ENCODE measurements at places on chromosomes 1 and 21. TPM values are rescaled to one million over a fixed set of nuclear protein-coding genes. Genes with fewer than 3 reads are reported as not detected.
A peak's percentile ranks its signal among the peaks of the same experiment; 100 is the strongest.

GRCh38 chr1:31413405-31414001 lies 490 bp downstream of the SERINC2 start:
- peak; percentile 84 for DNase-seq

DNA sequence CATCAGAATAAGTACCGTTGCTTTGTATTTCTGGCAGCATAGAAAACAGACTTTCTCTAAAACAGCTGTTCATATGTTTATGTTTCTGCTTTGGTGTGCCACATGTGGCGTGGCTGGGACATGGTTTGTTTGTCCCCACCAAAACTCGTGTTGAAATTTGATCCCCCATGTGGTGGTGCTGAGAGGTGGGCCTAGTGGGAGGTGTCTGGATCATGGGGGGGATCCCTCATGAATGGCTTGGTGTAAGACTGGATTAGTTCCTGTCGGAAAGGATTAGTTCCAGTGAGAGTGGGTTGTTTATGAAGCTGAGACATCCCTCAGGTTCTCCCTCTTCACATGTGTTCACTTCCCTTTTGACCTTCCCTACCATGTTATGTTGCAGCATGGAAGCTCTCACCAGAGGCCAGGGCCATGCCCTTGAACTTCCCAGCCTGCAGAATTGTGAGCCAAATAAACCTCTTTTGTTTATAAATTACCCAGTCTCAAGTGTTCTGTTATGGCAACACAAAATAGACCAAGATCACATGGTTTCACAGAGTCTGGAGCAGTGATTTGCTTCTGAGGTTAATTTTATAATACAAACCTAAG lies 17.9 kb upstream of the H3-3A start:
- DNase-seq = no peak

- DNase-seq = no peak
Measured at GRCh38 chr1:154902938-154903566, 33.0 kb upstream of the KCNN3 start.

GRCh38 chr1:1875932-1876331 lies 15.0 kb downstream of the GNB1 start:
- no peak for DNase-seq

Gene MCL1
- 333 TPM for total RNA-seq

- no peak for DNase-seq
Measured at GRCh38 chr1:204081791-204082513, 9.0 kb downstream of the SOX13 start.

Gene LMOD1
- 92.2 TPM for total RNA-seq

GRCh38 chr1:168288311-168289052 lies 7.8 kb downstream of the TBX19 start:
- no peak for DNase-seq

DNA sequence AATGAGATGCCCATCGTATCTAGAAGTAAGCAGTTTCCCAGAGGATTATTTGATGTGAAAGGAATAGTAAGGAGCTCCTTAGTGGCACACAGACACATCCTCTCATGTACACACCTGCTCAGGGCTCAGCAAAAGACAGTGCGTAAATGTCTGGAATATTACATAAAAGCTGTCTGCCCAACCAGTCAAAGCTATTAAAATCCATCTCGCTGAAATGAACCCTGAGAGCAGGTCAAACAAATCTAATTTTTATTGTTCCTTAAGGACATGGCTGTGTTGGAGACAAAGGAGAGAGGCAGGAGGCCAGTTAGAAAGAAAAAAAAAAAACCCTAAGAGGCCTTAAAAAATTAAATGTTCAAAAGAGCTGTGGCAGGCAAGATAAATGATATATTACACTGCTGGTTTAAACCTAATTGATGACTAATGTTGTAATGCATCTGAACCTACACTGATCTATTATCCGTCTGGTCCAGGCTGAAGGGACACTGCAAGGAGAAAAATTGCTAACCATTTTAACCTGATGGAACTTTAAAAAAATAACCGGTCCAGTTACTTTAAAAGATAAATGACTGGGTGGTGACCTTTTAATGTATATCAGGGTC lies 58.5 kb upstream of the FGGY start:
- no peak for DNase-seq

GRCh38 chr1:114040273-114041015 lies 61.2 kb downstream of the OLFML3 start:
- DNase-seq = no peak

Gene RAP1A
- 72.8 TPM for total RNA-seq

- no peak for DNase-seq
Measured at GRCh38 chr1:197036861-197037260, 30.2 kb downstream of the F13B start.

Gene GLMN
- 10.8 TPM for total RNA-seq

GRCh38 chr21:20943561-20943997 lies 54.6 kb upstream of the NCAM2 start:
- no peak for DNase-seq

Gene HSPA6
- 1.3 TPM for total RNA-seq

DNA sequence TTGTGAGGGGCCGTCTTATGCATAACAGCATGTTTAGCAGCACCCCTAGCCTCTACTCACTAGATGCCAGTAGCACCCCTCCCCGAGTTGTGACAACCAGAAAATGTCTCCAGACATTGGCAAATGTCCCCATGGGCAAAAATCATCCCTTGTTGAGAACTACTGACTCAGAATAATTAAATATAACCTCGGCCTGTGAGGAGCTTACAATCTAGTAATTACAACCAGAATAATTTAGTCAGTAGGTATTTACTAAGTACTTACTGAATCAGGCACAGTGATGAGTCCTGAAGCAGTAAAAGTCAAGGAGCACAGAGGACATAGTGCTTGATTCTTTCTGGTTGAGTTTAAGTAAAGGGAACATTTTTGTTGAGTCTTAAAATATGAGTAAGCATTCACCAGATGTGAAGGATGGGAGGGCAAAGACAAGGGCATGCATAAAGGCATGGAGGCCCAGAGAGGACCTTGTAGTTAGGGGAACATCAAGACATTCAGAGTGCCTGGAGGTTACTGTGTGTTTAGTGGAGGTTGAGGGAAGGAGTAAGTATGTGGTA lies 44.1 kb upstream of the KCNQ4 start:
- no peak for DNase-seq

Gene ESRRG
- total RNA-seq = 0.16 TPM

Gene ADAM30
- total RNA-seq = not detected

- peak; percentile 55 for DNase-seq
Measured at GRCh38 chr1:168121401-168122011, 15.2 kb downstream of the GPR161 start.

DNA sequence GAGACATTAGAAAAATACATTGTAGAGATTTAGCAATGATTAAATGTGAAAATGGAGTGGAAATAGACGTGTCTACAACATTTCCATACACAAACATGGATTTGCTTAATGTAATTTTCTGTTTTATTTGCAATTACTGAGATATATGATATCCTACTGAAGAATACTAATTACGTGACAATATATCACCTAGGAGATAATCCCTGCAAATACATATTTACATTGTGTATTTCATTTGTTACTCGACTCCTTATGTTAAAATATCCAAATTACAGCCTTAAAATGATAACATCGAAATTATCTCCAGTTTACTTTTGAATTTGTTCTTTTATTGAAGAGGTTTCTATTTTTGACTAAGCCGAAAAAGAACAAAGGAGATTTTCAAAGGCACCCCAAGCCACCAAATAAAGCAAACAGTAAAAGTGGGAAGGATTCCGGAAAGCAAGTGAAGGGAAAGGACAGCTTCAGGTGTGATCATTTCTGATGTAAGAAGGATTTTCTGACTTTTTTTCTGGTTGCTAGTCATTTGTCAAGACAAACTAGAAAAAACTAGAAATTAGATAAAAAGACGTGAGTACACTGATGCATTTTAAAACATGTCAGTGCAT lies 7.9 kb downstream of the LHX4 start:
- no peak for DNase-seq

Gene CSMD2
- 0.33 TPM for total RNA-seq

Gene FHL3
- 22.6 TPM for total RNA-seq

DNA sequence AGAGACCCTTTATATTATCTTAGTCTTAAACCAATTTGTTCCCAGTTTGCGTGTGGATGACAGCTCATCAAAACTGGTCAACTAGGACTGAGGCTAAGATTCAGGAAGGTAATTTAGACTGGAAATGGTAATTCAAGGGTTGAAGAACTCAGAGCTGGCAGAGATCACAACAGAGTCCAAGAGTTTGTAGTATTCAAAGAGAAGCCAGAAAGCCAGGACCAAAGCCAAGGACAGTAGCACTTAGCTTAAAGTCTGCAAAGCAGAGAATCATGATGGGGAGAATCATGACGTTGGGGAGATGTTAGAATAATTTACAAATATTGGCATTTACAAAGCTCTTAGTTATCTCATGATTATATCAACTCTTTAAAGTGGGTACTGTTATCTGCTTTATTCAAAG lies 32.6 kb downstream of the RNF11 start:
- DNase-seq = no peak

DNA sequence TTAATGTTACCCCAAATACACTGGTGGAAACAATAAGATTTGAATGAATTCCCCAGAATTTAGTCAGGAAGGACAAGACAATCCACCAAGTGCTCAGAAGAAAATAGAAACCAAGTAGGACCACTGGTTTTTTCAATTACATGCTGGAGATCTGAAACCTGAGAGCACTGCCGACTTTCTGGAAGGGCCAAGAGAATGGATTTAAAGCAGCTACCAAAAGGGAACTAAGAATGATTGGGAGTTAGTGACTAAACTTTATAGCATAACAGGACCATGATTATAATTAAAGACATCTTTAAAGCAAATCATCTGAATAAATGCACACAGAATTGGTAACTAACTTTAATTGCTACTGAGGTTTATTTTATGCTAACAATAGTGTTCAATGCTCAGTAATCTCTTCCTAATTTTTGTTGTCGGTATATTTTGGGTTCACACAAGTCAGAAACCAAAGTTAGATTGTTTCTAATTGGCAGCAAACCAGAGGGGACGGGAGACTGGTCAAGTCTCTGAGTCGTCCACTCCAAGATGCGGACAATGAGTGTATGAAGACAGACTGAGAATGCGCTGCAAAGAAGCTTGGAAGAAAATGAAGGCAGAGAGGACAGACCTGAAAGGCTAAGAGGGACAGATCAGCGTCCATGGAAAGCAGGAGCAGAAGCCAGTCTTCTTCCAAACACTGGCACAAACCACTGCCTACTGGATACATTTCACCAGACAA lies 2.3 kb upstream of the RGS13 start:
- no peak for DNase-seq

Gene GJC2
- total RNA-seq = 1.3 TPM

GRCh38 chr1:52266507-52266906 lies 99.5 kb downstream of the CC2D1B start:
- DNase-seq = no peak

DNA sequence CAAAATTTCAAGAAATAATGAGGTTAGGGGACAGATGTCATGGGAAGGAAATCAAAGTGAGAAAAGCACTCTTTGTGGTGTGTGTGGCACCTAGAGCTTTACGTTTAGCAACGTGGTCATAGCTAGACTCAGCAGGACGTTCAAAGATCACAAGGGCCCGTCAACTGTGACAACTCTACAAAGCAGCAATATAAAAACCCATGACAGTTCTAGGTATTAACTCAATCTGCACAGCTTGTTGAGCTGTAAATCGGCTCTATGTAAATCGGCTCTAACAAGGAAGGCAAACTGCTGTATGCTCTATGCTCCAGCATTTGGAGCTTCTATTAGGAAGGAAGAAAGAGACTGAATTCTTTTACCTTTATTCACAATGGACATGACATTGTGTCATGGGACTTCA lies 64.8 kb downstream of the TP53BP2 start:
- DNase-seq = no peak

DNA sequence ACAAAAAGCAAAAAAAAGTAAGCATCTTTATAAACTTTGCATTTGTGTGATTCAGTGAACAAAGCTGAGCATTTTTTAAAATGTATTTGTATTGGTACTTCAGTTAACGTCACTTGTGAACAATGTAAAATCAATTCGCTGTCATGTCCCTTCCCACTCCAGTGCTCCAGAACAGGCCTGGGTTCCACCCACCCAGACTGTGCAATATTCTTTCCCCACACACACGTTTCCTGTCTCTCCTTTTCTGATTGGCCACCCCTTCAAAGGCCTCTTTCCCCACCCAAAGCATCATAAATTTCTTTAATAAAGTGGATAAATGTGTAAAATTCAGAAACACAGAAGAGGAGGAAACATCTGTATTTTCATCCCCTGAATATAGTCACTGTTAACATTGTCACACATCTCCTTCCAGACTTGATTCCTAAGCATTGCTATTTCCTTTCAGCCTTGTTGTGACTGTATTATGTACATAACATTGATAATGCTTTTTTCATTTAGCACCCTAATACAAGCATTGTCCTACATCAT lies 12.0 kb downstream of the CLEC20A start:
- no peak for DNase-seq

DNA sequence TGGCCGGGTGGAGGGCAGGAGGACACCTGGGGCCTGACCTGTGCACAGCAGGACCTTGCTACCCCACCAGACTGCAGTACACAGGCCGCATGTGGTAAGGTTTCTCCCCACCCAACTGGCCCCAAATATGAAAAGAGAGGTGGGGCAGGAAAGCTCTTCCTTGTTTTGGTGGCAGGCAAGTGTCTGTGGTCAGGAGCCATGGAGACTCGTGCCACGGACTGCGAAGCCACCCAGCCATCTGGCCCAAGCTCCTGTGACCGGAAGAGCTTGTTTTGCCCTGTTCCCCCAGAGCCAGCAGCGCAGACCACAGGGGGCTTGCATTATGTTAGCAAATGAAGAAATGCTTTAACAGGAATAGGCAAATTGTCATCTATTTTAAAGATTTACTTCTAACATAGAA lies 54.9 kb downstream of the OLIG1 start:
- DNase-seq = no peak

Gene SARS1
- 161 TPM for total RNA-seq

DNA sequence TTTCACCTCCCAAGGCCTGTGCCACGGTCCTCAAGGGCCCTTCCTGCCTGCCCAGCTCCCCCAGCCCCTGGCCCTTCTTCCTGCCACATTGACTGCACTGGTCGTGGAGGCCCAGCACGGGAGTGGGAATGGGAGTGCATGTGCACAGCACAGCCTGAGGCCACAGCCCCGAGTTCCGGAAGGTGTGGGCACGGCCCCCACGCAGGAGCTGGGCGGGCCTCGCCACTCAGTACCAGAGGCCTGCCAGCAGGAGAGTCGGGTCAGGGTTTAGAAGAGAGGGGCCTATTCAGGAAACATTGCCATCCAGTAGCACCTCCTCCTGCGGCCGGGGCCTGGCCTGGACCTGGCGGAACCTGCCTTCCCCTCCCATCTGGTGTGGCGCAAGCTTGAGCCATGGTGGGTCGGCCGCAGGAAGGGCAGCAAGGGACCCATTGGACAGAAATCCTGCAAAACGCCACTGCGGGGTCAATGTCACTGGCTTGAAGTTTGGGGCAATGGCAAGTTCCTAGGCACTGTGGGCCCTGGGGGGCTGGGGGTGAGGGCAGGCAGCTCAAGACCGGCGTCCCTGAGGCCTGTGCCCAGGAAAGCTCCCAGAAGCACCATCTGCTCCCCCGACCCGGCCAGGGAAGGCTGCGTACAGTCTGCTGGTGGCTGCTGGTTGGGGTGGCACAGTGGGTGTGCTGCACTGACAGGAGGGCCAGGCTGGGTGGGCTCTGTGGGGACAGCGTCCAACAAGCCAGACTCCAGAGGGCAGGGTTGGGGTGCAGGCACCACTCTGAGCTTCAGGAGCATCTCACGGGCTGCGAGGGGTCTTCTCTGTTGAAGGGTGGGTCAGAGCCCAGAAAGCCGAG lies 1.8 kb upstream of the TMEM52 start:
- no peak for DNase-seq
